ENCODE measurements at places on chromosomes 3 and 15. TPM values are rescaled to one million over a fixed set of nuclear protein-coding genes. Genes with fewer than 3 reads are reported as not detected.
A peak's percentile ranks its signal among the peaks of the same experiment; 100 is the strongest.

- DNase-seq = no peak
- H3K27ac ChIP-seq = no peak overlapping the region
- H3K27me3 ChIP-seq = no peaks in the 10 kb centered on the region
- no peak overlapping the region for H3K4me3 ChIP-seq
- no peaks in the 10 kb centered on the region for H3K36me3 ChIP-seq
- H3K4me1 ChIP-seq = no peaks in the 10 kb centered on the region
Observed at GRCh38 chr3:35320646-35321407, 318.5 kb upstream of the ARPP21 start.

GRCh38 chr15:64251121-64251520 lies 88.3 kb upstream of the PPIB start:
- no peaks in the 10 kb centered on the region for H3K4me1 ChIP-seq
- no peaks in the 10 kb centered on the region for H3K27me3 ChIP-seq
- no peak overlapping the region for H3K4me3 ChIP-seq

GRCh38 chr3:123331651-123332050 lies 117.2 kb downstream of the ADCY5 start:
- H3K36me3 ChIP-seq = no peaks in the 10 kb centered on the region
- H3K4me3 ChIP-seq = no peak overlapping the region
- no peak for DNase-seq

DNA sequence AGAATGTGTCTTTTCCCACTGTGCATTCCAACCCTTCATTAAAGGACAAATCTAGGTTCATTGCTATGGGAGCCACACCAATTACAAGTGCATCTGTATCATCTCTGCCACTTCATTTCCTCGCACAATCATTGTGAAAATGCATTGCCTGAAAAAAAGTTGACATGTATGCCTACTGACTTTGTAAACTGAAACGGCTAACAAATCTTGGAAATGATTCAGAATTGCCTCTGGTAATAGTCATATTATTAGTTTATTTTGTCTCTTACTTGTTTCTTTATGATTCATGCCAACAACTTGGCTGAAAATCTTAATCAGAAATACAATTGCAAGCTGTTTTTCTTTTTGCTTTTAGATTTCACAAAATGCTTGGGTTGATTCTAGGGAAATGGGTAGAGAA lies 497.1 kb downstream of the ZIC1 start:
- H3K27ac ChIP-seq = no peak overlapping the region
- H3K4me1 ChIP-seq = no peaks in the 10 kb centered on the region
- H3K27me3 ChIP-seq = no peaks in the 10 kb centered on the region
- DNase-seq = no peak
- no peak overlapping the region for H3K4me3 ChIP-seq

DNA sequence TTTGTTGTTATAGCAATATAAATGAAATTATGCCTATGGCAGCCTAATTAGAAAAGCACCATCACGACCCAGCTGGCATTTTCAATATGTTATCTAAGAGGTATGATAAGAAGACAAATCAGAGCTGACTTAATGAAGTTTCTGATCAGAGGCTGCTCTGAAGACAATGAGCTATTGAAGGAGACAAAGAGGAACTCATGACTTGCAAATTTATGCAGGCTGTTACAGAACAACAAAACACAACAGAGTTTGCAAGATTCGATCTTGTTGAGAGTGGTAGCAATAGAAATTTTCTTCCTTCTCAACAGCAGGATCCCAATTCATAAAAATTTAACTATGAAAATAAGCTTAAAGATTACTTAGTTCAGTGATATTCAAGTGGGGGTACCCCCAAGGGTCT lies 7.7 kb downstream of the CCDC54 start:
- no peaks in the 10 kb centered on the region for H3K4me1 ChIP-seq
- no peak overlapping the region for H3K4me3 ChIP-seq
- H3K27me3 ChIP-seq = no peaks in the 10 kb centered on the region
- H3K36me3 ChIP-seq = no peaks in the 10 kb centered on the region
- no peak overlapping the region for H3K27ac ChIP-seq

Gene CA12
- not detected for polyA plus RNA-seq

- no peak within 1 kb of the TSS for H3K27ac ChIP-seq
- H3K4me1 ChIP-seq = no peaks in the 10 kb centered on the region
- H3K36me3 ChIP-seq = no peaks in the 10 kb centered on the region
- no peak within 1 kb of the TSS for H3K4me3 ChIP-seq
- no peak for DNase-seq
- H3K27me3 ChIP-seq = no peaks in the 10 kb centered on the region
Observed at GRCh38 chr3:178536211-178537079, at the start of gene KCNMB2. Gene KCNMB2 (plus strand): TSS chr3:178536436.

- DNase-seq = peak; percentile 77
- no peaks in the 10 kb centered on the region for H3K36me3 ChIP-seq
- no peak overlapping the region for H3K27ac ChIP-seq
- H3K27me3 ChIP-seq = peaks cover 3% of the 10 kb centered on the region
Observed at GRCh38 chr3:39447637-39448483, 19.6 kb upstream of the MOBP start.

Gene IGSF11
- polyA plus RNA-seq = 0.30 TPM

Gene CD200R1
- polyA plus RNA-seq = 3.7 TPM

DNA sequence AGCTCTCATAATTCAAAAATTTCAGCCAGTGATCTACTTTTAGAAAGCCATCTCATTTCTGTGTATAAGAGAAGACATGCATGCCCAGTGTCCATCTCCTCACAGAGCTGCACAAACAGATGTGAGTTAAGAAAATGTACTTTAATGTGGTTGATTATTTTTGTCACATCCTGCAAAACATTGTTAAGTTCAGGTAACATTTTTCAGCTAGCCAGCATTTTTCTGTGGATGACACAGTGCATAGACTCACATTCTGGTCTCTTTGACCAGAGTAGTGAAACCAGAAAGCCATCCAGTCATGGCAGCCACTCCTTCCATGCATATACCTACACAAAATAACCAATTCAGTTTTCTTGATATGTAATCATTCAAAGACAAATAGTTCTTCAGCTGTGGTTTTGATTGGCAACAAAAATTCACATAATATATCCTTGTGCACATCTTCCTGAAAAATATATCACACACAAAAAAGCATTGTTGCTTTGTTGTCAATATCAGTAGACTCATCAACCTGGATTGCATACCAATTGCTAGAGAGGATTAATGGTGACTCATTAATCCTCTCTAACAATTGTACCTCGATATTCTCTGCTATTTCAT lies 2.1 kb upstream of the PLSCR1 start:
- no peaks in the 10 kb centered on the region for H3K36me3 ChIP-seq
- H3K27me3 ChIP-seq = no peaks in the 10 kb centered on the region
- H3K27ac ChIP-seq = no peak overlapping the region

Gene SLITRK3
- not detected for polyA plus RNA-seq

- peaks cover 9% of the 10 kb centered on the region for H3K36me3 ChIP-seq
- H3K4me1 ChIP-seq = no peaks in the 10 kb centered on the region
- no peaks in the 10 kb centered on the region for H3K27me3 ChIP-seq
Observed at GRCh38 chr3:124976383-124976782, 41.8 kb upstream of the MUC13 start.

- peaks cover 7% of the 10 kb centered on the region for H3K27me3 ChIP-seq
- no peaks in the 10 kb centered on the region for H3K36me3 ChIP-seq
- H3K4me1 ChIP-seq = no peaks in the 10 kb centered on the region
- DNase-seq = no peak
- H3K27ac ChIP-seq = no peak overlapping the region
Observed at GRCh38 chr3:11991751-11992150, 12.4 kb upstream of the SYN2 start.

Gene TLE3
- polyA plus RNA-seq = 187 TPM

GRCh38 chr3:48243886-48244285 lies 3.0 kb downstream of the ZNF589 start:
- no peak overlapping the region for H3K27ac ChIP-seq
- no peaks in the 10 kb centered on the region for H3K27me3 ChIP-seq
- peaks cover 24% of the 10 kb centered on the region for H3K4me1 ChIP-seq
- no peak for DNase-seq

DNA sequence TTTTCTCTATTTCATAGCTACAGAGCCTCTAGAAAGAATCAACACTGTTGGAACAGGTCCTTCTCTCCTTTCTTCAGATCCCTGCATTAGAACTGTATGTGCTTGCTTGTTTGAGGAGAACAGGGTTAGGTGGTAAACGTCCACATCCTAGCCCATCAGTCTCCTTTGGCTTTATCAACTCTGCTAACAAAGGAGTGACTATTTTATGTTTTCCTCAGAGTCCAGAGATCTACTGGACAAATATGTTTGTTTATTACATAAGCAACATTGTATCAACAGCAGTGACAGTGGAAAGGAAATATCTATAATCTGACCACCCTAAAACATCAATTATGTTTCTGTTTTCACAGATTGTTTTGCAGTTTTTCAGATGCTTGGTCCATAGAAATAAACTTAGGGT lies 39.6 kb downstream of the CMSS1 start:
- no peak overlapping the region for H3K4me3 ChIP-seq
- H3K4me1 ChIP-seq = no peaks in the 10 kb centered on the region
- H3K27me3 ChIP-seq = no peaks in the 10 kb centered on the region

DNA sequence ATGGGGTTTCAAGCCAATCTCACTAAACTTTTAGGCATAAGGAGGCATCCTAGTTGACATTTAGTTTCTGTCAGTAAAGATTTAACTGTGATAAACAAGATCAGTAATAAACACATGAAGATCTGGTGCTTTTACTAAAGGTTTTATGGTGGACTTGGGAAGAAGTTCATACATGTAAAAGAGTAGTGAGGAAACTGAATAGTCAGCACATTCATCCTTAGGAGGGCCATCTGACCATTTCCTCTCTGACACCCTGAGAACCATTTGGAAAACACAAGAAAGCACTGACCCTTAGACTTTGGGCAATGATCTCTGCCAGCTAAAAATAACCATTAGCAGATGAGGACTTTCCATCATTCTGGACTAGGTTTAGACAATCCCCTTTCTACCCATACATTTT lies 1040.9 kb downstream of the AGBL1 start:
- no peaks in the 10 kb centered on the region for H3K36me3 ChIP-seq
- no peaks in the 10 kb centered on the region for H3K27me3 ChIP-seq
- no peak overlapping the region for H3K4me3 ChIP-seq
- DNase-seq = no peak

Gene RPL39L
- 4.4 TPM for polyA plus RNA-seq

DNA sequence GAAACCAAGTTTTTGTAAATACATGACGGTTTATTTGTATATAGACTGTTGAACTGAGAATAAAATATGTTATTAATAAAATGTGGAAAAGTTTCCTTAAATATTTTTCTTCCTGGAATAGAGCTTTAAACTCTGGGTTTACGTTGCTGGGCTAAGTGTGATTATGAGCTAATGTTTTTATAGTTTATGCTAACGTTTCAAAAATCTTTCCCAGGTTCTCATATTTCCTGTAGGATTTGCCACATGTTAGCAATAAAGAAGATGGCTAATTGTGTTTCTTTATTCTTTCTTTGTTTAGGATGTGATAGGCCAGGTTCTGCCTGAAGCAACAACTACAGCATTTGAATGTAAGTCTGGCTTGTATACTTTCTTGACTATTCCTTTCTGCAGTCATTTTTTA lies 7.2 kb downstream of the MAP2K5 start:
- H3K36me3 ChIP-seq = peaks cover 15% of the 10 kb centered on the region
- H3K27ac ChIP-seq = no peak overlapping the region
- H3K4me3 ChIP-seq = no peak overlapping the region
- no peaks in the 10 kb centered on the region for H3K27me3 ChIP-seq
- DNase-seq = no peak
- peaks cover 3% of the 10 kb centered on the region for H3K4me1 ChIP-seq

Gene TMEM266
- polyA plus RNA-seq = not detected

- H3K27ac ChIP-seq = no peak overlapping the region
- H3K27me3 ChIP-seq = no peaks in the 10 kb centered on the region
- no peaks in the 10 kb centered on the region for H3K4me1 ChIP-seq
- no peak overlapping the region for H3K4me3 ChIP-seq
Observed at GRCh38 chr3:78994174-78995027, 773.4 kb downstream of the ROBO1 start.

GRCh38 chr15:69035918-69036258 lies 21.4 kb downstream of the NOX5 start:
- H3K4me3 ChIP-seq = no peak overlapping the region
- no peaks in the 10 kb centered on the region for H3K27me3 ChIP-seq
- no peak overlapping the region for H3K27ac ChIP-seq
- no peak for DNase-seq
- peaks cover 4% of the 10 kb centered on the region for H3K4me1 ChIP-seq
- H3K36me3 ChIP-seq = no peaks in the 10 kb centered on the region

GRCh38 chr3:170999737-171000242 lies 26.7 kb downstream of the SLC2A2 start:
- no peak overlapping the region for H3K4me3 ChIP-seq
- H3K36me3 ChIP-seq = no peaks in the 10 kb centered on the region
- DNase-seq = no peak
- no peaks in the 10 kb centered on the region for H3K27me3 ChIP-seq
- H3K4me1 ChIP-seq = no peaks in the 10 kb centered on the region

DNA sequence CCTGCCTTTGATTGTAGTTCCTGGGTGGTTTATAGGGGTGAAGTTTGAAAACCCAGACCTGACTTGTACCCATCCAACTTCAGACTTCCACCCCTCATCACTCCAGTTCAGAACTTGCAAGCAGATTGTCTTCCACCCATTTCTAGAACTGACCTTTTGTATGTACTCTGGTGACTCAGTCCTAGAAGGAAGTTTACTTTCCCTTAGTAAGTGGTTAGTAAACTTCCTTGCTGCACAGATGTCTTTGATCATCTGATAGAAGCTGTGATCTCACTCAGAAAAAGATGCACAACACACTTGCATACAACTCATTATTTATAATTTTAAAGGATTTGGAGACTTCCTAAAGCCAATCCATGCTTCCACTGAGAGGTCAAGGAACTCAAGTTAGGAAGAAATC lies 368.0 kb downstream of the MFSD1 start:
- H3K4me3 ChIP-seq = no peak overlapping the region
- no peaks in the 10 kb centered on the region for H3K4me1 ChIP-seq
- DNase-seq = no peak
- H3K27me3 ChIP-seq = no peaks in the 10 kb centered on the region
- H3K27ac ChIP-seq = no peak overlapping the region
- H3K36me3 ChIP-seq = no peaks in the 10 kb centered on the region

DNA sequence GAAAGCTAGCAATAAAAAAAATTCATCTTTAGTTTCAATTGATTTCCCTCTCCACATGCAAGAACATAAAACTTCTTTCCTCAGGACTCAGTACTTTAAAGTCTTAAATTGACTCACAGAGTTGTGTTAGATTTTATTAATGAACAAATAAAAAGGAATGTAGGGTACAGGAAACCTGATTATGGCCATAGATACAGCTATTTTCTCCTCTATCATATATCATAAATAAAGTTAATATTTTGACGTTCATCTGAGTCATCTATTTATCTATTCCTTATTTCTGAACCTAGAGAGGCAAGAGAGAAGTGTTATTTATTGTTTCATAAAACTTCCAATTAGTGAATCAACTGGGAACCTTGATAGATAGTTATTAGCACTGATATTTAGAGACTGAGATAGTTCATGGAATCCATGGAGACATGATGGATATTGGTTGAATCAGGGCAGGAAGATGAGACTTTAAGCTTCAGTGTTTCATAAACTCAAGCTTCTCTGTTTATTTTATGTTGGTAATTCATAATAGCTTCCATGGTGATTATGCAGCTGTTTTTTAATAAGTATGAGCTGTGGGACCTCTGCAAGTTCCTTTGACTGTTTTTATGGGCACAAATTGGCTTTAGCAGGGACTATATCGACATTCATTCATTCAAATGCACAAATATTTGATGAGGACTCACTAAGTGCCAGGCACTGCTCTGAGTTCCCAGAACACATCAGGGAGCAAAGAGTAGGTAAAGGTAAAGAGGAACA lies 143.5 kb upstream of the TGFBR2 start:
- no peaks in the 10 kb centered on the region for H3K4me1 ChIP-seq
- no peak for DNase-seq
- H3K27ac ChIP-seq = no peak overlapping the region
- H3K4me3 ChIP-seq = no peak overlapping the region

- no peak overlapping the region for H3K27ac ChIP-seq
- no peaks in the 10 kb centered on the region for H3K4me1 ChIP-seq
- no peaks in the 10 kb centered on the region for H3K27me3 ChIP-seq
- no peaks in the 10 kb centered on the region for H3K36me3 ChIP-seq
- H3K4me3 ChIP-seq = no peak overlapping the region
- DNase-seq = no peak
Observed at GRCh38 chr3:89859757-89860156, 752.3 kb downstream of the EPHA3 start.
